CD4-positive, alpha-beta T cell treated with Interleukin-17A for 1 hour (primary cell): ENCODE measurements at places on chromosomes 3 and 15.

DNA sequence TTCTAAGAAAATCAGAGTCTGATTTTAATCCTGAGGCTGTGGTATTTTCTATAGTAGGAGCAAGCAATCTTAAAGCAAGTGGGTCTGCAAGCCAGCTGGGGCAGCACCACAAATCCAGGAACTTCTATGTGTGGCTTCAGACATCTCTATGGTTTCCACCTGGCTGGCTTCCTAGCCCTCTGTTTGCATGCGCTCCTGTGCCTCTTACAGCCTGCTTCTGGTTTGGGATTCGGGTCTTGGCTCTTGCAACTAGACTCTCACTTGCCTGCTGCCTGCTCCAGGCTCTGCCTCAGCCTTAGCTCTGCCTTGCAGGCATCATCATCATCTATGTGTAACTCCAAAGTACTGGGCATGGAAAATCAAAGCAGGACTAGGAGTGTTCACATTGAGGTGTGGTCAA lies 43.4 kb downstream of the MINDY4B start:
- no peak for DNase-seq

- DNase-seq, result no peak
These were observed 71.6 kb downstream of the FLNB start for GRCh38 chr3:58079773-58080172.

DNA sequence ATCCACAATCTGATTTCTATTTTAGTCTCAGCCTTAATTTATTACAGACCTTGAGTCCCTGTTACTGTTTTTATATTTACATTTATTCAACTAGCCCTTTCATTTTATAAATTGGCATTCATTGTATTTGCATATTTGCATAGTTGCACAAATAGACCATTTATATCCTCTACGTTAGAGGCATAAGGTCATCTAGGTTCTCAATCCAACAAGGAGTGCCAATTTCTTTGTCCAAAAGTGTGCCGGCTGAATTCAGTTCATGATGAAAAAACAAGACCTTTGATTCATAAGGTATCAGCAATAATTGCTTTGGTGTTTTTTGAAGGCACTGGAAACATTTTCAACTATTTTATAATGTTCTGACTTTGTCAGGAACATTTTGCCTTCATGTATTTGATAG lies 33.9 kb upstream of the NANOGP8 start:
- no peak for DNase-seq

DNA sequence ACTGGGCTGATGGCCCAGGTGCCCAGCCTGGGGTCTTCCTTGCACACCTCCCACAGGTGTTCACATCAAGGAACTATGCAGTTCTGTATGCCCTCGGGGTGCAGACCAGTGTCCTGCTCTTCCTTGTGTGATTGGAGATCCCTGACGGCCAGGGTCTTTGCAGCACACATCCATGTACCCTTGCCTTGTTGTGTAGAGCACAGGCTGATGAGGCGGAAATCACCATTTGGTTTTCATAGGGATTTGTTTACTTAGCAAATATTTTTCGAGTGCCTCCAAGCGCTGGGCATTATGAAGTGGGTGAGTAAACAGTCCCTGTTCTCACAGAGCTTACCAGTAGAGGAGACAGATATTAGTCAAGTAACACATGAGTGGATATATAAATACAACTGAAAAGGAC lies 209.3 kb upstream of the UMPS start:
- no peak for DNase-seq

DNA sequence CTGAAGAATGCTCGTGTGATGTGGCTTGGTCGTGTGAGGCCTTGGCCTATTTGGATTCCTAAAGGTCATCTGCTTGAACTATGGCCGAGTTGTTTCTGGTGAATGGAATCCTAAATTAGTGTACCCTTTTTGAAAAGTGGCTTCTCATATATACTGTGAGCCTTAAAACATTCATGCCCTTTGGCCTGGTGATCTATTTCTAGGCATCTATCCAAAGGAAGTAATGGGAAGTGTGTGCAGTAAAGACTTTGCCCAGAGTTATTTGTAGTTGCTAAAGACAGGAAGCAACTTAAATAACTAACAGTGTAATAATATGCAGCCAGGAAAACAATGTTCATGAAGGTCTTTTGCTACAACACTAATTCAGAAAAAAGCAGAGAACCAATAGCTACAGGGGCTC lies 3.0 kb downstream of the DGKG start:
- DNase-seq, result no peak

GRCh38 chr15:49741712-49742111 lies 120.9 kb downstream of the DTWD1 start:
- DNase-seq, result no peak

GRCh38 chr15:22831473-22831872 lies 7.0 kb upstream of the NIPA2 start:
- no peak for DNase-seq

DNA sequence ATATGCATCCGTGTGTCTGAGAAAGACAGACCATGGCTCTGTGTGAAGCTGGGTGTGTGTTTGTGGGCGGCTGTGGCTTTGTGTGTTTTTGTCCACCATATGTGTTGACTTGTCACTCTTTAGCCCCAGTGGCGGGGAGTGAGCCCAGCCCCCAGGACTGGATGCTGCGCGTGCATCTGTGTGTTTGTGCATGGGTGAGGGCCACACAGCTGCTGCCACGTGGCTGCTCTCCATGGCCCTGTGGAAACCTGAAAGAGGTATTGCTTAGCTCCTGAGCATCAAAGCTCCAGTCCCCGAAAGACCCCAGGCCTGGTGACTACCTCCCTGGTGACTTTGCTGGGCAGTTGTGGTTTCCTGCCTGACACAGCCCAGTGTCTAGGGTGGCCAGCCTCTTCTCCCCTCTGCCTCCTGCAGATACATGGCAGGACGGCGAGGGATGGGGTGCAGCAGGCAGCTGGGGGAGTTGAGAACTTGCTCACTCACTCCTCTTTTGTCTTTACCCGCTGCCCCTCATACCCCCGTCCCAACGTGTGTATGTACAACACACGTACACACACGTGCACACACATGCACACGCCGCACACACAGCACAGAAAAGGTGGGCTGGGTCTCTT lies 6.5 kb downstream of the EPHB3 start:
- DNase-seq, result no peak

DNA sequence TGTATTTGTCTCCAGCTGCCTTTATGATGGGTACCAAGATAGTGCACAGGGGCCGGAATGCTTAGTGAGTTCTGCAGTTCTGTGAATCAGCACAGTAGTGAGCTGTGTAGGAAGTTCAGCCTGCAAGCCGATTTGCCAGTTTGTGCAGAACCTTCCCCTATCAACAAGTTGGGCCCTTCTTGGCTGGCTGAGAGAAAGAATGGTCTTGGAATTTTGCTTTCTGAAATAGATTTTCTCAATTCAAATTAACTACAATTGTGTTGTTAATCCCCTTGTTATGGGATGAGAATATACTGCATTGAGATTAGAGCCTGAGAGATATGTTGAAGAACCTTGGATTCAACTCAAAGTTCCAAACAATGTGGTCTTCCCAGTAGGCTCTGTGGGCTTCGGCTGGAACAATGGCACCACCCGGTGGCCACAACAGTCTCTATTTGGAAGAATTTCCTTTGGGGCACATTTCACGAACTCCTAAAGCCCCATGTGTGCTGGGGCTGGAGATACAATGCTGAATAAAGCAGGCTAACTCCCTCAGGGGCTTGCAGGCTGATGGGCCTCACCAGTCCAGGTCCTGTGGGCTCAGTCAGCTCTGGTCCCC lies 59.1 kb downstream of the TRIM42 start:
- no peak for DNase-seq

GRCh38 chr3:41112466-41112865 lies 86.8 kb upstream of the CTNNB1 start:
- DNase-seq, result no peak

DNA sequence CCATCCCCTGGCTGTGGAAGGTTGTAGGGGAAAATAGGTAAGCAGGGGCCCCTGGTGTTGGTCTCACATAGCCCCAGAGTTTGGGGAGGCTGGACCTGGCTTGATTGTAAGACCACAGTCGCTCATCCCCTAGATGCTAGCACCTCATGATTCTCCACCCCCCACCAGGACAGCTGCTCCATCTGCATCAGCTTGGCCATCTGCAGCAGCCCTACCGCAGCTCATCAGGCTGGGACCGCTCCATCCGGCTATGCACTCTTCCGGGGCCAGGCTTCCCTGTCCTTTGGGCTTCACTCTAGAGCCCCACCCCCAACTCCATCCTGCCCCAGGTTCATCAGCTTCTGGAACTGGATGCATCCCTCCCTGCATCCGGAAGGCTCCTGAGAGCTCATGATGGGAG lies 12.6 kb downstream of the SCN5A start:
- no peak for DNase-seq

DNA sequence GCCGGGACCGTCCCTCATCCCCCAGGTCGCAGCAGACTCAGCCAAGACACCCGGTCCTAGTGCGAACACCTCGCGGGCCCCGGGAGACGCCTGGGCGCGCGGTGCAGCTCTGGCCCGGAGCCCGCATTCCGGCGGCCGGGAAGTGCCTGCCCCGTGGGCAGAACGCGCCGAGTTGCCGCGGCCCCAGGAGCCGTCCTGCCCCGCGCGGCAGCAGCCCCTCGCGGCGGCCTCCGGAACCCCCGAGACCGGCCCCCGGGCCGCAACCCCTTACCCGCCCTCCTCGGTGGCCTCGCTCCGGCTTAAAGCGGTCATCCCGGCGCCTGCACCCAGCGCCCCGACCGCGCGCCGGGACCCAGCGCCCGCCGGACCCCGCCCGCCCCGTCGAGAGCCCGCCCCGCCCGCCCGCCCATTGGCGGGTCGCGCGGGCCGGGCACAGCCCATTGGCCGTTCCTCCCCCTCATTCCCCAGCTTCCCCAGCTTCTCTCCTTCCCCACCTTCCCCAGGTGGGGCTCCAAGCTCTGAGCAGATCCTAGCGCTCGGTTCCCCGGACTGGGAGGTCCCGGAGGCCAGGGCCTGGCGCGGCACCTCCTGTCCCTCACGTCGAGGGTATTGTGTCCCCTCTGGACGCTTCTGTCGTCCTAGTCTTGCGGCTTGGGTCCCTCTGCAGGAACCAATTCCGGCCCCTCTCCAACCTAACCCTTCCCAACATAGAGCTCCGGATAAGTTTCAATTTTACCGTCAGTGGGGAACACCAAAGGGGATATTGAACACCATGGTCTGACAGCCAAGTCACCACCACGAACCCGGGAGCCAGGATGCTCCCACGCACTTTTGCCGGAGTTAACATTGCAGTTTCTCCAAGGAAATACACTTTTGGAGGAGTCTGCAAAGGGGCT lies at the start of gene GRAMD2A:
GRAMD2A (minus strand) TSS at position 328 of the 896 bp plus-strand sequence.
- DNase-seq, result no peak

- peak; percentile 51 for DNase-seq
These were observed 34.1 kb downstream of the AKAP13 start for GRCh38 chr15:85414495-85414894.

DNA sequence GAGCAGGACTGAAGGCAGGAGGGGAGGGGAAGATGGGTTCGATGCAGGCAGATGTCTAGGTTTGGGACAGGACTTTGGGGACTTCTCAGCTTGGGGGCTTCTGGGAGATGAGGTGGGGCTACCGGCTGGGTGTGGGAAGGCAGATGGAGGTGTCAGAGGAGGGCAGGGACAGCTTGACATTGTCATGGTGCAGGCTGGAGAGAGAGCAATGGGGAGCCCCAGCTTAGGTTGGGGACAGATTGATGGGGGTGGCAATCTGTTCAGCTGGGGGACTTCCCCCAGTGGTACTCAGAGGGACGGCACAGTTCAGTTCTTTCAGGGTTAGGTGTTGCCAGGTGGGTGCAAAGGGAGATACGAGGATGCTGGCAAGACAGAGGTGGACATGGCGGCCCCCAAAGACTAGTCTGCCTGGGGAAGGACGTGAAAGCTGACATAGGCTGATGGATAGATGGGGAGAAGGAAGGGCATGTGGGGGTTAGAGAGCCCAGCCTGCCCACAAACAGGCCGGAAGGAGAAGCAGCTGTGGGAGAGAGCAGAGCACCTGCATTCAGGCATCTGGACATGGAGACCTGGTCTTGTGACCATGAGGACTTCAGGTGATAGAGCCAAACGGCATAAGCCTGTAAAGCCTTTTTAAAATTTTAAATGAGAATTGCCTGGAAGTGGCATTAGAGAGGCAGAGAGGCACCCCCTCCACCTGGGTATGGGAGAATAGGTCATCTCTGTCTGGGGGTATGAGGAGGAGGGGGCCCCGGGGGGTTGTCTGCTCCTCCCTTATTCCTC lies 21.1 kb downstream of the ACAA1 start:
- DNase-seq, result no peak

GRCh38 chr15:61003437-61004218 lies 225.5 kb downstream of the RORA start:
- DNase-seq, result no peak

- peak; percentile 70 for DNase-seq
These were observed 167.8 kb downstream of the FOXP1 start for GRCh38 chr3:71415681-71416122.

- DNase-seq, result no peak
These were observed 119.3 kb upstream of the DAZL start for GRCh38 chr3:16724487-16724886.

GRCh38 chr3:67292356-67293121 lies 294.4 kb downstream of the KBTBD8 start:
- no peak for DNase-seq

GRCh38 chr3:181066143-181067087 lies 76.9 kb upstream of the DNAJC19 start:
- DNase-seq, result no peak

DNA sequence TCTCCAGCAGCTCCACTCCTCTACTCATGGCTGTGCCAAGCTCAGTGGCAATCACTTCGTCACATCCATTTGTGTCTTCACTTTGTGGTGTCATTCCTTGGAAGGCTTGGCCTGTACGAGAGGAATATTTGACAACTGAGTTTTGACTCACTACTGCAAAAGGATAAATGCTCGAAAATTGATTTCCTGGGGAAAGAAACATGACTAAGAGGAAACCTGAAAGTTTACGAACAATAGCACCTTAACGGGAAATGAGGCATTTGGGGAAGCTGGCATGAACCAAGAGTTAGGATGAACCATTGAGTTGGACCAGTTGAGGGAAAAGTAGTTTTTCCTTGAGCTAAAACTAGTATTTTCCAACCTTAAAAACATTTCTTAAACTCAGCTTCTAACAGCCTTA lies 74.2 kb upstream of the ABHD17C start:
- DNase-seq, result no peak

GRCh38 chr15:44734839-44735481 lies 1.4 kb upstream of the TRIM69 start:
- peak; percentile 32 for DNase-seq

DNA sequence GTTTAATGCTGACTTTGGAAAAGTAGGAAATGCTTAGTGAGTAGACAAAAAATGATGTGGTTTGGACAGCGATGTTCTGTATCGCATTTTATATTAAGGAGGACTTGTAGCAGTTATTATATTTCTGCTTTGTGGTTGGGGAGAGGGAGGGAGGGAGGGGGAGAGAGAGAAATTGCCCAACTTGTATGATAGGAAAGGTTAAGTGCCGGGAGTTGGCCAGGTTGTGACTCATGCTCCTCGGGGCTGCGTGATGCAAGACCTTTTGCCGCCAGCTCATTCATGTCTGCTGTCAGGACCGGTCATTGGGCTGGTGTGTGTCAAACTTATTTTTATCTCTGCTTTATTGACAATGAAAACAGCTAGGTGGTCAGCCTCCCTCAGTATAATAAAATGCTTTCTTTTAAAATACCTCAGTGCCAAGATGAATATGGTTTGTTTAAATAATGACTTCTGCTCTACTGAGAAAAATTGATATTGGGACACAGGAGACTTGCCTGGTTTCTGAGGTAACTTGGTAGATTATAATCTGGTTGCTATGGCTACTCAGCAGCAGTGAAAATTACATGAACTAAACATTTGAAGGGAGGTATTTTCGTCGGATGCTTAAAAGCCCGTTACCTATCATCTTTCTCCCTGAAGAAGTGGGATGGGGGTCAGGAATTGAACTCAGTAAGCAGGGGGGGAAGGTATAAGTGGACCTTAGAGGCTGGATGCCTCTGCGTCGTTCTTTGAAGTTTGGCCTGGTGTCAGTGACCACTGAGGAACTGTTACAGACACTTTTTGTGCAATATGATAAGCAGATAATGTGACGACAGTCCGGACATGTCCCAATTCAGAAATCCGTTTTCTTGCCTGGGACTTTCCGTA lies 90.7 kb downstream of the FNDC3B start:
- peak; percentile 73 for DNase-seq
